ENCODE measurements at places on chromosomes 13 and 19.
A peak's percentile ranks its signal among the peaks of the same experiment; 100 is the strongest.

- DNase-seq: peak; percentile 38
Measured at GRCh38 chr19:6551607-6552450, 21.0 kb downstream of the TNFSF9 start.

DNA sequence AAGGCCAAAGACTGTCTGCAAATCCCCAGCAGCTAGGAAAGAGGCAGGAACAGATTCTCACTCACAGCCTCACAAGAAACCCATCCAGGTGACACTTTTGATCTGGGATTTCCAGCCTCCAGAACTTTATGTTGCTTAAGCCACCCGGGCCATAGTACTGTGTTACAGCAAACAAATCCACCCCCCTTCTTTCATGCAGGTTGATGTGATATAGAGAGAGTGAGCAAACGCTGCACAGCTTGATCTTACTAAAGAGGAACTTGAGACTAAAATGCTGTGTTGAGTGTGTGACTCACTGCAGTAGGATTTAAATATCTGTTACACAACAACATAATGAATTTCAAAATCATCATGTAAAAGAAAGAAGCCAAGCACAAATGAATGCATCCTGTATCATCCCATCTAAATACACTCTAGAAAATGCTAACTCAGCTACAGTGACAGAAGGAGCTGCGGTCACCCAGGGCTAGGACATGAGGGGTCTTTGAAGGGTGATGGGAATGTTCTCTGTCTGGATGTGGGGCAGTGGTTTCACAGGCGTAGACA lies 32.2 kb downstream of the RCBTB2 start:
- DNase-seq: no peak

- DNase-seq: no peak
Measured at GRCh38 chr13:91153372-91153771, 194.1 kb upstream of the MIR17HG start.

GRCh38 chr13:100356426-100356825 lies 232.2 kb downstream of the GGACT start:
- DNase-seq: no peak

DNA sequence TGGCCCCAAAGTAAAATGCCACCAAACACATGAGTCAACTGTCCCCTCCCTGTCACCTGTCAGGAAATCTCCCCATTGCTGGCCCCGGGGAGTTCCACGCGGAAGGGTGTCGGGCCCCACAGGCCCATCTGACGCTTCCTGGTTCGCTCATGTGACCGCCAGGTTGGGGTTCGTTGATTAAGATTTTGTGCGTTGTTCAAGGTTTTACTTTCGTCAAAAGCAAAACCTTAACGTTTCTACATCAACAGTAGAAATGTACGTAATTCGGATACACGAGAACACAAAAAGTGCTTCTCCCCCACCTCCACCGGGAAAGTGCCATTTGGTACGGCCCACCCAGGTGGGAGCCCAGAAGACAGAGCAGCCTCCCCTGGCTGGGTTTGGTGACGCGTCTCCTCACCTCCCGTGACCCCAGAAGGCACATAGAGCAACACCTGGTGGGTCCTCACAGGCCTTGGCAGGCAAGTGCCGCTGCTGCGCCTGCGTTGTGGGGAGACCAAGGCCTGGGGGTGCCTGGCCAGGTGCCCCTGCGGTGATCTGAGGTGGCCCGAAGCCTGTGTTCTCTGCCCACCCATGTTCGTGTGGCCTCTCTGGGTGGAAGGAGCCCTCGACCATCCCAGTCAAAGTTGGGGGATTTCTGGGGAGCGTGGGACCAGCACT lies 161.6 kb downstream of the KDM4B start:
- peak; percentile 45 for DNase-seq

DNA sequence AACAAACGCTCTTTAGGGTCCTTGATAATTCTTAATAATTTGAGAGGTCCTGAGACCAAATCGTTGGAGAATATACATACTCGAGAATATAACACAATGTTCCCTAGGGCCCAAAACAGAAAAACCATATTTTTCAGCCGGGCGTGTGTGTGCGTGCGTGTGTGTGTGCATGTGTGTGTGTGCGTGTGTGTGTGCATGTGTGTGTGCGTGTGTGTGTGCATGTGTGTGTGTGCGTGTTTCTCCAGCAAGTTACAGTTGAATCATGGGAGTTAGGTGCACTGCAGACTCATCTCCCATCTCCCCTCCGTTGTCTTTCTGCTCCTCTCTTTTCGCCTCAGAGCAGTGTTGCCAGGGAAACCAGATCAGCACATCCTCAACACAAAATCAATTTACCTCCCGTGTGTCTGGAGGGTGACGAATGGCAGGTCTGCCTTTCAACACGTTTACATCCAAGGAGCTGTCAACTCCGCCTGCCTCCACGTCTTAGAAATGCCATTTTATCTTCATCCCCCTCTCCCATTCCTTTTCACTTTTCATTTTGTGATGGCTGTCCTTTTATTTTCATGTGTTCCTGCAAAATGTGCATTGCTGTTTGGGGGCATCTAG lies 8.3 kb upstream of the PNMA8B start:
- no peak for DNase-seq

DNA sequence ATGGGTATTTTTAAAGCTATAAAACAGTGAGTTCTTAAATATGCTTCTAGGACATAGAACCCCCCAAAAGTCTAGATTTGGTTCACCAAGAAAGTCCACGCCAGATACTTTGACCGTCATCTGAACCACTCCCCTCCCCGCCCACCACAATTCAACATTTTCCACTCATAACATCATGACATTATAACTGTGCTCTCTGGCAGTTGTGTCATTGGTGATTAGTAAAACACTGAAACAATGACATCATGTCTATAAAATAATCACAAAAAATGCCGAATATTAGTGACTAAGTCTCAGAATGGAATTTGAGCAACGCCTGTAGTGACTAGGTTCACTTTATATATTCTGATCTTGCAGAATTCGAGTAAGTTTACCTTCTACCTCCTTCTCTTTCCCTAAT lies 732.3 kb downstream of the FGF9 start:
- no peak for DNase-seq

GRCh38 chr19:35056513-35057063 lies 15.1 kb downstream of the HPN start:
- no peak for DNase-seq

GRCh38 chr19:55580628-55581144 lies at the start of gene ZNF579:
ZNF579 (minus strand) TSS chr19:55580848; CDS start chr19:55579639, 1,209 bp downstream.
- peak; percentile 78 for DNase-seq

DNA sequence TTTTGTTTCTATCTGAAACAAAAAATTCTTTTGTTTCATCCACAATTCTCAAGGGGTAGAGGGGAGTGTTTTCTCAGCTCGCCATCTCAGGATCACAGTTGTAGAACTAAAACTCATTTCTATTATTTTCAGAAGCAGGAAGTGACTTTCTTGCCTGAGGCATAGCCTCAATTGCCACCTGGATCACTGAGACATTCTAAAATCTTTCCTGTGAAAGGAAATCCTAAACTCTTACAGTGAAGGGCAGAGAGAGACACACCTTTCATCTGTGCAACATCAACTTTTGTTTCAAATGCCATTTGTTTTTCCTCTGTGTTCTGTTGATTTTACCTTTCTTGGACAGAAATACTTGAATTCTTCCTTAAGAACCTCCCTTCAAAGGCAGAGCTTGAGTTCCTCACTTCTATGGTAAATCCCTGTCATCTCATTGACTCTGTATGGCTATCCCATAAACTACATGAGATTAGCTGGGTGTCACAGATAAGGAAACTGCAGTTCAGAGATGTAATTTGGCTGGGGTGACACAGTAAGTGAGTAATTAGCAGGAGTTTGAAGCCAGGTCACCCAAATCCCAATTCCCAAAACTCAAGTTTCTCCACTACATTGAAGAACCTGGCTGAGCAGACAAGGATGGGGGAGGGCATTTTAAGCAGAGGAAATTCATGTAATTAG lies 224.4 kb upstream of the HTR2A start:
- DNase-seq: no peak

- DNase-seq: no peak
Measured at GRCh38 chr13:61410669-61411297, 4.9 kb downstream of the PCDH20 start.

DNA sequence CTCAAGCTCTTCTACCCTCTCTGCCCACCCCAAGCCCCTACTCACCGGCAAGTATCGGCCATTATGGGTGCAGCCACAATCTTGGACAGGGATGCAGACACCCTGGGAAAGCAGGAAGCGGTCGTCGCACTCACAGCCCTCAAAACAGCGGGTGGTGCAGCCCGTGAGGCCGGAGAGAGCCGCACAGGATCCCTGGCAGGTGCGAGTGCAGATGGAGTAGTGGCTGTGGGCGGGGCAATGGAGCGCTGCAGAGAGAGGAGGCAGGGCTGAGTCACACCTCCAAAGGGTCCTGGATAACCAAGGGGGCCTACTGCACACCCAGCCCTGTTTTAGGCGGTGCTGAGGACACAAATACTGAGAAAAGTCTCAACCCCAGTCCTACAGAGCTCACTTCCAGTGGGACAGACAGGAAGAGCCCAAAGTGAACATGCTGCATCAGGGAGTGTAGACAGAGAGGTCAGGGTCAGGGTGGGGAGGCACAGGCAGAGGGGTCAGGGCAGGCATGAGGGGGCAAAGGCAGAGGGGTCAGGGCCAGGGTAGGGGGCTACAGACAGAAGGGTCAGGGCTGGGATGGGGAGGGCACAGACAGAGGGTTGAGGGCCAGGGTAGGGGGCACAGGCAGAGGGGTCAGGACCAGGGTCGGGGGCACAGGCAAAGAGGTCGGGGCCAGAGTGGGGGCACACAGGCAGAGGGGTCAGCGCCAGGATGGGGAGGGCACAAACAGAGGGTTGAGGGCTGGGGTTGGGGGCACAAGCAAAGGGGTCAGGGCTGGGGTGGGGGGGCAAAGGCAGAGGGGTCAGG lies 24.2 kb upstream of the FBL start:
- no peak for DNase-seq

DNA sequence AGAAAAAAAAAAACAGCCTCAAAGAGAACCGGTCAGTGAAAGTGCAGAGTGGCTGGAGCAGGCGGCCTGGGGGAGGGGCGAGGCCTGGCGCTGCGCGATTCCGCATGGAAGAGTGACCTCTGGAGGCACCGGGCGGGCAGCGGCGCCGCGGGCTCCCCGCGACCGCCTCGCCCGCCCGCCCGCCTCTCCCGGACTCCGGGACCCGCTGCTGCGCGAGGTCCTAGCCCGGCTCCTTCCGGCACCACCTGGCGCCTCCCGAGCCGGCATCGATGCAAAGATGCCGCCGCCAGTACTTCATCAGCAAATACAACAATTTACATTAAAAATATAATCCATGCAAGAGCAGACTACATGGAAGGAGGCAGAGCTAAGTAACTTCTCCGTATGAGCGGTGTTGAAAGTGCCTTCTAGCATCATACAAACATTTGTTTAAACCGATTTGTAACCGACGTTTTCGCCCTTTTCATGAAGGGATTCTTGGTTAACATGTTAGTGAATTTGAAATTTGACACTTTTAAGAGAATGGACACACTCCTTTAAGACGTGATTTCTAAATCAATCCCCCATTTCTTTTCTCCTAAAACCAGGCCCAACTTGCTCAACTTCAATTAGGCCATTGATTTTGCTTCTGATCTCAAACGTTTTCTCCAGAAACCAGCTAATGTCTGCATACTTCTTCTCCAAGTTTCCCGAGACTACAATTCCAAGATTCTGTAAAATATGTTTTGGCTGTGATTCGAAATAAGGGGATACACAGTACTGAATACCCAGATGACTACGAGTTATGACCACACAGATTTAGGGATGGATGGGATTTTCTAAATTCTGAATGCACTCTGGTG lies 2.1 kb downstream of the EFNB2 start:
- no peak for DNase-seq

- no peak for DNase-seq
Measured at GRCh38 chr13:93714171-93714570, 487.6 kb downstream of the GPC6 start.

All from stimulated activated CD4-positive, alpha-beta T cell treated with anti-CD3 and anti-CD28 coated beads, Interleukin-2, amount 100 ng/mL, for 48 hours (primary cell).